H1 (cell line): ENCODE measurements at places on chromosomes 3 and 15.

DNA sequence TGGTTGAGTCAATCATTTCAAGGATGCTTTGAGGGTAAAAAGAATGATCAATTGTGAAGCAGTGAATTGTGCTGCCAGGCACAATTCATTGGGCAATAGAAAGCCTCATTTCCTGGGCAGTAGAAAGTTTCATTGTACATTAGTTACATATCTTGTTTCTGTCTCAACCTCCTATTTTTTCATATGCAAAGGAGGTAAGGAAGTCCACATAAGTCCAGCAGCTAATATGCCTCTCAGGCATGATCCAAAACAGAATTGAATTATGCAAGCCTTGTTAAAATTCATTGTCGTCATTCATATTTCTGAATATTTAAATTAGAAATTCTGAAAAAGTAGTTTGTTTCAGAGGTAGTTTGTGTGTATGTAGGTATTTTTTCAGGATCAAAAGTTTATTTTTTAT is 65.8 kb downstream of the TFRC start:
- no peak for DNase-seq
- H3K4me3 ChIP-seq: no peak overlapping the region
- no peaks in the 10 kb centered on the region for H3K36me3 ChIP-seq
- no peaks in the 10 kb centered on the region for H3K4me1 ChIP-seq
- H3K27me3 ChIP-seq: no peaks in the 10 kb centered on the region
- no peak overlapping the region for H3K27ac ChIP-seq

- DNase-seq: no peak
- H3K4me3 ChIP-seq: no peak overlapping the region
- H3K36me3 ChIP-seq: no peaks in the 10 kb centered on the region
- no peak overlapping the region for H3K27ac ChIP-seq
Measured at GRCh38 chr3:41698898-41699297, 263.0 kb downstream of the ULK4 start.

- no peak for DNase-seq
- no peaks in the 10 kb centered on the region for H3K27me3 ChIP-seq
- no peaks in the 10 kb centered on the region; the same call in 1 of the 2 replicates for H3K36me3 ChIP-seq
- H3K4me3 ChIP-seq: no peak overlapping the region
- no peak overlapping the region for H3K27ac ChIP-seq
- peaks cover 3% of the 10 kb centered on the region; the same call in 1 of the 2 replicates for H3K4me1 ChIP-seq
Measured at GRCh38 chr15:99511866-99512661, 53.7 kb upstream of the MEF2A start.

DNA sequence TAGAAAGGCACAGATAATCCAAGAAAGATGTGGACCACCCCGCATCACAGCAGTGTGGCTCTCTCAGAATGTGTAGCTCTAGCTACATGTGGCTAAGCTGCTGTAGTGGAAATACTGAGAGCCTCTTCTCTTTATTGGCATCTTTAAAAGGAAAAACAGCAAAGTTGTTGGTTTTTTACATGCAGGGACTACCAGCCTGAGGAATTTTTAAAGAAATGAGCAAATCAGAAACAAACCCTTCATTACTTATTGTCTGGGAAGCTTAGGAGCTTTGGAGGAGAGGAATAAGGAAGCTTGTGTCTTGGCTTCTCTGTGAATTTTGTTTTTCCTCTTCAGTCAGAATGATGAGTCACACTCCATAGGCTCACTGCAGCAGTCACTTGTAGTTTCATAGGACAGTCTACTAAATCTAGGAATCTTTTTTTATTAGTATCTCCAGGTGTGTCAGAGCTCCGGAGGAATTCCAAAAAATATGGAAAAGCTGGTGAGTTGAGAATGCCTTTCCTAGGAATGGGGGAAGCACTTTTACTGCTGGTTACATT is 27.5 kb downstream of the POLG start:
- H3K27me3 ChIP-seq: no peaks in the 10 kb centered on the region
- H3K4me1 ChIP-seq: no peaks in the 10 kb centered on the region
- H3K36me3 ChIP-seq: peaks cover 56% of the 10 kb centered on the region
- no peak overlapping the region for H3K27ac ChIP-seq

DNA sequence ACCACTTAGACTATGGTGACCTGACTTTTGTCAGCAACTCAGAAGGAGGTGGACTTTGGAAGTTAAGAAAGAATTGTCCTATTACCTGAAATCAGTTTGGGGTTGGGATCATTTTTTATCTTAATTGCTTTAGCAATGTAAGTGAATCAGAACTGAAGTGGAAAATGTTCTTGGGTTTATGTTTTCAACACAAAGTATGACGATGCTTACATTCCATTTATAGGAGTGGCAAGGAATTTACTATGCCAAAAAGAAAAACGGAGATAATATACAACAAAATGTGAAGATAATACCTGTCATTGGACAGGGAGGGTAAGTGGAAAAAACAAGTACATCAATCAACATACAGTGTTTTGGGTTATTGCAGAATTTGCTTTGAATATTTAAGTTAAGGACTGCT is 116.1 kb downstream of the PDE8A start:
- no peak overlapping the region for H3K4me3 ChIP-seq
- H3K27ac ChIP-seq: no peak overlapping the region
- no peak for DNase-seq
- no peaks in the 10 kb centered on the region for H3K27me3 ChIP-seq
- no peaks in the 10 kb centered on the region for H3K36me3 ChIP-seq
